ENCODE measurements at places on chromosomes 5 and 9.

- no peak for DNase-seq
These were observed 160.4 kb downstream of the SPATA31D1 start for GRCh38 chr9:82148901-82149461.

DNA sequence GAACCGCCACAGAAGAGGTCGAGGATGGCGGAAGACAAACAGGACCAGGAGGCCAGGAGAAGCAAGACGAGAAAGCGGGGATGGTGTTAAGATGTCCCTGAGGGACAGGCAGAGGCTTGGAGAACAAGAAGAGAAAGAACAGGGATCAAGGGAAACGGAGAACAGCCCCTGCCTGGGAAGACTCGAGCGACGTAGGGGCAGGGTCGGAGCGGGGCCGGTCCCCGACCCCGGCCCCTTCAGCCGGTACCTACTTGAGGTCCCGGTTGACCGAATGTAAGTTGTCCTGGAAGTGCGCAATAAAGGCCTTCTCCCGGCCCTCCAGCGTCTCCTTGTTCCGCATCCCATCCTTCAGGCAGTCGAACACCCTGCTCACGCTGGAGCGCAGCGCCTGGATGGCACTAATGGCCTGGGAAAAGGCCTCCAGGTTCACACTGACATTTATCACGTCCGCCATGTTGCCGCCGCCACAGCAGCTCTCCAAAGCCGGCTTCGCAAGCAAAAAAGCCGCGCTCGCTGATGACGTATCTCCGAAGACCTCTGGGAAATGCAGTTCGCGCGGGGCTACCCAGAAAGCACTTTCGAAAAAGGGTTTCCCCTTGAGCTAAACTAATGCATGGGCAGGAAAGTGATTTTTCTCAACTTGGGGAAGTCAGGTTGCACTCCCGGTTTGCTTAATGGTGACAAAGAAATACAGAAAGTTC, at the start of gene MED27:
Gene MED27, minus strand, starts transcription at position 477 of the 701 bp plus-strand sequence. Its CDS starts 23 bp downstream, at position 454.
- peak; percentile 88 for DNase-seq

DNA sequence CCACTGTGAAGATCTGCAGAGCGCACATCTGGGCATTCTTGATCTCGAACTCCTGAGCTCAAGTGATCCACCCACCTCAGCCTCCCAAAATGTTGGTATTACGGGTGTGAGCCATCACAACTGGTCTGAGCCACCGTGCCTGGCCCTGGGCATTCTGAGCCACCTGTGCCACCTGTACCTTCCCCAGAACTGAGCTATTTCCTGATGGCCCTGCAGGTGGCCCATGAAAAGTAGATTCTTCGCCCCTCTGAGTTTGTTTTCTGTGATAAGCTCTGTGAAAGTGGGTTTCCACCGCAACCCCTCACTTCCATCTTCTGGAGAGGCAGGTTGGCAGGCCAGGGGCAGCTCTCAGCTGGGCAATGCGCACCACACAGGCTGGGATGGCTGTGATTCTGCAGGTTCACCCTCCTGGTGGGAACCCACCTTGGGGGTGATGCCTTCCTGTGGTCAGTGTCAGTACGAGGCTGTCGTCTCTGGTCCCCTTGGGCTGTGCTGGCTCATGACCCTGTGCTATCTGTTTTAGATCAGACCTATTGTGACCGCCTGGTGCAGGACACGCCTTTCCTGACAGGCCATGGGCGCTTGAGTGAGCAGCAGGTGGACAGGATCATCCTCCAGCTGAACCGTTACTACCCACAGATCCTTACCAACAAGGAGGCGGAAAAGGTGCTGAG, 11.3 kb downstream of the CARD19 start:
- DNase-seq: no peak

DNA sequence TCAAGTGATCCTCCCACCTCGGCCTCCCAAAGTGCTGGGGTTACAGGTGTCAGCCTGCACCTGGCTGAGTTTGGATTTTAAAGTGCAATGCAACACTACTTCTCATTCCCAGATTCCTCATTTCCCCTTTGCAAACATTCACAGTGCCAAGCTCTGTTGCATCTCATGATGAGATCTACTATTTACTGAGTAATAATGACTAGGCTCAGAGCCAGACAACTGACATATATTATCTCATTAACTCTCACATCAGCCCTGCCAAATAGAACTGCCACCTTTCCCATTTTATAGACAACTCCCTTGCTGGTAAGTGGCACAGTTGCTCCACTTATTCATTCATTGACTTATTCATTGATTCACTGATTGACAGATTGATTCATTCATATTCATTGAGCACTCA, 7.0 kb downstream of the PDE6A start:
- peak; percentile 76 for DNase-seq

DNA sequence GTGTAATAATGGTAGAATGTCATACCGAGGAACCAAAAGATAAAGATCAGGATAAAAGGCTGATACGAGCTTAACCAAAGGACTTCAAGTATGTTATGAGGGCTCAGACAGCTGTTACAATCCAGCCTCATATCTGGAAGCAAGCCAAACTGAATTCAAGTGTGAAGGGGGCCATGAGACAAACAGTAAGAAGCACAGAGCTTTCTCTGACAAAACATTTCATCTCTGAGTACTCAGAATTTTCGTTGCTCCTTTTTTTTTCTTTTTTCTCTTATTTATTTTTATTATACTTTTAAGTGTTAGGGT, 52.9 kb upstream of the CD180 start:
- DNase-seq: no peak

DNA sequence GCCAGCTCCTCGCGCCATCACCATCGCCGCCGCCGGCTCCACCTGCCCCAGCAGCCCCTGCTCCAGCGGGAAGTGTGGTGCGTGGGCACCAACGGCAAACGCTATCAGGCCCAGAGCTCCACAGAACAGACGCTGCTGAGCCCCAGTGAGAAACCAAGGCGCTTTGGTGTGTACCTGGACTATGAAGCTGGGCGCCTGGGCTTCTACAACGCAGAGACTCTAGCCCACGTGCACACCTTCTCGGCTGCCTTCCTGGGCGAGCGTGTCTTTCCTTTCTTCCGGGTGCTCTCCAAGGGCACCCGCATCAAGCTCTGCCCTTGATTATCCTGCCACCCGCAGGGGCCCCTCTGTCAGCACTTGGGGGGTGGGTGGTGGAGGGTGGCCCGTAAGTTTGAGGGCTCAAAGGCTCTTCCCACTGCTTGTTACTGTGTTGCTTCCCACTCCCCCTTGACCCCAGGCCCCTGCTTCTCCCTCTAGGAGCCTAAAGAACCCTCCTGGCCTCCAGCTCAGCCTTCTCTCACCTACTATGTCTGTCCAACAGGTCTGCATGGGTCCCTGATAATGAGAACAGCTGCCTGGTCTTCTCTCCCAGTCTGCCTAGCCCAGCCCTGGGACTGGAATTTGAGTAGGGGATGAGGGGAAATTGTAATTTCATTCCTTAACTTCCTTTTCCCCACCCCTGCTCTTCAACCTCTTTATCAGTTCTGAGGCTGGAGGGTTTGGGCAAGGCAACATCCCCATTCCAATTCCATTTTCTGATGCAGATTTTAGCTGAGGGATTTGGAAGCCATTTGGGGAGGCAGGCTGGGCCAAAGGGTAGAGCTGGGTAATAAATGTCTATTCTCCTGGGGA, 9.0 kb downstream of the RACK1 start:
- DNase-seq: no peak

- peak; percentile 8 for DNase-seq
These were observed 177.6 kb upstream of the SMARCA2 start for GRCh38 chr9:1837453-1838084.

- no peak for DNase-seq
These were observed 703.5 kb upstream of the RGMB start for GRCh38 chr5:98069876-98070512.

- no peak for DNase-seq
These were observed 1.3 kb downstream of the EDIL3 start for GRCh38 chr5:84383296-84383815.

DNA sequence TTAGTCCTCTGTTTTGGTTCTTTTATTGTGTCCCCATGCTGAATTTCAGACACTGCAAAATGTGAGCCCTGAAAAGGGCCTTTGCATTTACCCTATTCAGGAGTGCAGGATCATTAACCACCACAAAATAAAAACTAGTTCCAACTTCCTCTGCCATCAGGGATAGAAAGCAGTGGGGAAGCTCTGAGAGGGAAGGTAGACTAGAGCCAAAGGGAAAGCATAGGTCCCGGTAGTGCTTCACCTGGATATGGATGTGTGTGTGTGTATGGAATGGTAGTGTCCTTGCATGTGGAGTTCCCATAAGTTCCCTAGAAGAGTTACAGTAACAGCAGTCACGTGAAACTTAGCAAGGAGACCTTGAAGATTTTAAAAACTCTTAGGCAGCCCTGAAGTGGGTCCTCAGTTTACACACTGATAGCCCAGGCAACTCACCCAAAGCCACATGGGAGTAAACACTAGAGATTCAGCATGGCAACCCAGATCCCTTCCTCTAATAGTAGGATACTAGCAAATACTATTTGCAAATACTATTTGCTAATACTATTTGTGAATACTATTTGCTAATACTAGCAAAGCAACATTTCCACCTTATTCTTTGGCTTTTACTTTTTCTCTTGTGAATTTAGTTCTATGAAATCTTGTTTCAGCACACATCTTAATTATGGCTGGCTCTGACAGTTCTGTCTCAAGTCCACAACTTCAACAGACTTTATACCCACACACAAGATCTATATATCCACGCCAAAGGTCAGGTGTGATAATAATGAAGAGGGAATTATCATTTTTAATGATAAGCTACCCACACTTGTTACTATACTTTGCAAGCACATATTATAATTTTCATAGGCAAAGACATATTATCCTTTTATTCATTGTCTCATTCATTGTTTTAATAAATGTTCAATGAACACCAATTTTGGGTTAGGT, 70.4 kb upstream of the IFNE start:
- DNase-seq: no peak

- DNase-seq: no peak
These were observed 84.0 kb downstream of the RXRA start for GRCh38 chr9:134410071-134410834.

DNA sequence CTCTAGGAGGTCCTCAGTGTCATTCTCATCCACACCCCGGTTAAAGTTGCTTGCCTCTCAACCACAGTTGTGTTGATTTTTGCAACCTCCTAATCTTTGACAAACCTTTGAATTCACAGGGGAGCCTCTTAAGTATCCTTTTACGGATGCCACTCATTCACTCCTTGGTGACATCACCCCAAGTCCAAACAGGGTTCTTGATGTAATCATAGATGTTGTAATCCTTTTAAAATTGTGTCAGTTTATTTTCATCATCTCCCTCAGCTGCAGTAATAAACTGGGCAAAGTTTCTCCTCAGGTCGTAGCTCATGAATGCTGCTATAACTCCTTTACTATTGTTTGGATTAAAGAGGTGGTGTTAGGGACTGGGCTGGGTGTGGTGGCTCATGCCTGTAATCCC, 637.2 kb upstream of the NUDT12 start:
- DNase-seq: no peak

DNA sequence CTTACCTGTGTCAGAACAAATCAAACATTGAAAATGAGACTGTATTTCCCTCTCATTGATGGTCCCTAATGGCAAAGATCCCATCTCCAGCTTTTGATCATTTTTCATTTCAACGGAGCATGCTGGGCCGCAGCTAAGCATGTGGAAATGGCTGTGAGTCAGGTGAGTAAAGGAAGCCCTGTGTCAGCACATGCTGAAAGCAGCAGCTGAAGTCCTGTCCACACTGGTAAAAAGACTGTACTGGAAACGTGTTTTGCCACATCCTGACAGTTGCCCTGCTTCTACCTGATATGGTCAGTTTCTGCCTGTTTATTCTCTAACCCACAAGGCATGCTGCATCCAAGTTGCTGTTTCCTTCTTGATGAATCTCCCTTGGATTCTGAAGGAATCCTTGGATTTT, 330.1 kb downstream of the EFNA5 start:
- no peak for DNase-seq

GRCh38 chr9:20200991-20201431, 412.2 kb upstream of the SLC24A2 start:
- DNase-seq: peak; percentile 25

- no peak for DNase-seq
These were observed 15.9 kb downstream of the CMBL start for GRCh38 chr5:10291692-10292339.

GRCh38 chr9:116191576-116192415, 38.2 kb downstream of the PAPPA start:
- no peak for DNase-seq

DNA sequence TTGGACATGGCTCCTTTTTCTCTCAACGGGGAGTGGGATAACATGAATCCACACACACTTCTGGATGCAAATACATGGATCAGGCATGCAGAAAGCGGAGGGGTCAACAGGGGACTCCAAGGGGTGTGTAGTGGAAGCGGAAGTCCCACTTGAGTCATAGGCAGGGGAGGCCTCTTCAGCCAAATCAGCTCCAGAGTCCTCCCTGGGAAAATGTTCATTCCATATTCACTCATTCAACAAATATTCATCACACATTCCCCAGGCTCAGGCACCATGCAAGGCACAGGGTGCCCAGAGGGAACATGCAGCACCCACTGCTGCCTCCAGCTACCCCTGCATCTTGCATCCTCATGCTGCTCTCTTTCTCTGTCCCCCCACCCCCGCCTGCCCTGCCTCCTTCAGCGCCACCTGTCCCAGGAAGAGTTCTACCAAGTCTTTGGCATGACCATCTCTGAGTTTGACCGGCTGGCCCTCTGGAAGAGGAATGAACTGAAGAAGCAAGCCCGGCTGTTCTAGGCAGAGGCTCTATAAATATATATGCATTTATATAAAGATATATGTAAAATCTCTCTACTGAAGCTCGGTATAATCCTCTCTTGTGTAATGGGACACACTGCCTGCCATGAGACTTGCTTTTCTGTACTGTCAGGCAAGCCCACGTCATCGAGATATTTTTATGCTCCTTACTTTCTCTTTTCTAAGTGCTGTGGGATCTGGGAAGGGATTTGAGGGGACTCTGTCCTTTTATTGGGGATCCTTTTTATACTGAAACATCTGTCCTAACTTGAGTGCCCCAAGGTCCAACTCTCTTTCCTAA, 13.6 kb upstream of the AFAP1L1 start:
- DNase-seq: no peak

DNA sequence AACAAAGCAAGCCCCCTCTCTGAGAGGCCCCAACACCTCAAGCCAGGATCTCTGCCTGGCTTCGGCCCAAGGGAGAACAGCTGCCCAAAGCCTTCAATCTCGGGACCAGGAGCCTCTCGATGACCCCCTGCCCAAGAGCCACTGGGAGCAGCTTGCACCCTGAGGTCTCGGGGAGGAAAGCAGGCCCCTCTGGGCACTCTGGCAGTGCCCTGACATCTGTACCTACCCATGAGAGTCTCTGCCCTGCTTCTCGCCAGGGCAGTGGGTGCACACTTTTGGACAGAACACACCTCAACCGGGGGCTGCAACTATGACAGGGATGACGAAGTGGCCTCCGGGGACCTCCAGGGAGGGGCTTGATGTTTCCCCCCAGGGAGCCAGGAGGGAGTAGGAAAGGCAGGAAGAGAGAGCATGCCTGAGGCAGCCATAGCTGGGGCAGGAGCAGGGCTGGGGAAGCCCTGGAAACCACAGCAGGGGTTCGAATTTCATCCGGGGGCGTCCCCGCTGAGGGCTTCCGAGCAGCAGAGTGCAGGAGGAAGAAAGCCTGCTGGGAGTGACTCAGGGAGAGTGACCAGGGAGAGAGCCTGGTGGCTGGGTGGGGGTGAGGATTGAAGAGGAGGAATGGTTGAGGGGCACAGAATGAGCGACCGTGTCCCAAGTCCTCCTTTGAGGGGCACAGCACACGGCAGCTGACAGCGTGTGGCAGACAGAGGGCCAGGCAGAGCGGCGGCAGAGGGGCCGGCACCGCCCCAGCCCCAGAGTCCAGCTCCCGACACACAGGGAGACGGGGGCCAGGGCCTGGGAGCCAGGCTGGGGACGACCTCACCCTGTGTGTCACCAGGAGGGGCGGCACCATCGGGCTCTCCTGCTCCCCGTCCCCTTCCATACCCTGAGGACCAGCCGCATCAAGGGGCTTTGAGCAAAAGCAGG, 1.8 kb downstream of the LPCAT1 start:
- DNase-seq: no peak

- no peak for DNase-seq
These were observed 16.3 kb upstream of the SEMA5A start for GRCh38 chr5:9562141-9562540.

Measured in NCI-H1092 (cell line).